ENCODE measurements at places on chromosomes 6 and 20. TPM values are rescaled to one million over a fixed set of nuclear protein-coding genes. Genes with fewer than 3 reads are reported as not detected.

APMAP gene
- total RNA-seq: 132 TPM

CDH26 gene
- not detected for total RNA-seq

OR2J3 gene
- not detected for total RNA-seq

TRIM15 gene
- total RNA-seq: not detected

ZBTB46 gene
- total RNA-seq: 6.7 TPM

SLC22A3 gene
- 0.70 TPM for total RNA-seq

C4B gene
- 1.3 TPM for total RNA-seq

ZNF76 gene
- 20.8 TPM for total RNA-seq

LHFPL5 gene
- not detected for total RNA-seq

SEMG1 gene
- not detected for total RNA-seq

SYNDIG1 gene
- total RNA-seq: not detected

PAX1 gene
- not detected for total RNA-seq

PRICKLE4 gene
- total RNA-seq: 6.4 TPM
